ENCODE measurements at places on chromosomes 5 and 9.

DNA sequence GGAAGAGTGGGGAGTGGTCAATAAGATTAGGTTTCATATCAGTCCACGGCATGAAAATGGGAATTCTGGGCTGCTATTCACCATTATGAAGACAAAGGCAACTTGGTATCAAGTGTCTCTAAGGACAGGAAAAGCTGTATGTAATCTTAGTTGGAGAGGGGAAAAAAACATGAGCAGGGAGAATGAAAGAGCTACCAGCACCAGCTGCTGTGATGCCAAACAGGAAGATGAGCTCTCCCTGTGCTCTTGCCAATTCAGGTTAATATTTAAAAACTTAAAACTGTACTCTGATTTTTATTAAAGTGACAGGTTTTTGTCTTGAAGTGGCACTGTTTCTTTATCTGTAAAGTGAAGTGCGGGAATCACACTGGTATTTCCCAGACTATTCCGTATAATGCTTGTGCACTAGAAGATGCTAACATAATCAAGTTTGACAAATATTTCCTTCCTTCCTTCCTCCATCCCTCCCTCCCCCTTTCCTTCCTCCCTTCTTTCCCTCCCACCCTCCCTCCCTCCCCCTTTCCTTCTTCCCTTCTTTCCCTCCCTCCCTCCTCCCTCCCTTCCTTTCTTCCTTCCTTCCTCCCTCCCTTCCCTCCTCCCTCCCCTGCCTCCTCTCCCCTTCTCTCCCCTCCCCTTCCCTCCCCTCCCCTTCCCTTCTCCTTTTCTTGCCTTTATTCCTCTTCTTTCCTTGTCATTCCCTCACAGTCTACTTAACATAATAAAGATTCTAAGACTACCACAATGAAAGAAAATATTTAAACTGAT is 1383.0 kb upstream of the C9orf72 start:
- no peak for DNase-seq
- H3K27ac ChIP-seq, result no peak overlapping the region
- H3K4me3 ChIP-seq, result no peak overlapping the region
- H3K4me1 ChIP-seq, result no peaks in the 10 kb centered on the region

GRCh38 chr9:134314950-134315715 is 11.1 kb upstream of the RXRA start:
- no peaks in the 10 kb centered on the region for H3K27me3 ChIP-seq
- H3K4me1 ChIP-seq, result no peaks in the 10 kb centered on the region
- DNase-seq, result peak; percentile 69
- no peak overlapping the region for H3K27ac ChIP-seq
- no peaks in the 10 kb centered on the region for H3K36me3 ChIP-seq
- H3K4me3 ChIP-seq, result no peak overlapping the region

- no peak for DNase-seq
- no peaks in the 10 kb centered on the region for H3K4me1 ChIP-seq
- H3K4me3 ChIP-seq, result no peak overlapping the region
- H3K27ac ChIP-seq, result no peak overlapping the region
- no peaks in the 10 kb centered on the region for H3K27me3 ChIP-seq
These were observed 145.6 kb downstream of the CNTLN start for GRCh38 chr9:17280350-17281012.

GRCh38 chr5:64147849-64148441 is 17.7 kb upstream of the RNF180 start:
- no peak overlapping the region for H3K4me3 ChIP-seq
- DNase-seq, result peak; percentile 90
- no peaks in the 10 kb centered on the region for H3K36me3 ChIP-seq
- no peak overlapping the region for H3K27ac ChIP-seq
- peaks cover 1% of the 10 kb centered on the region for H3K4me1 ChIP-seq

GRCh38 chr5:154701181-154701580 is 54.0 kb upstream of the LARP1 start:
- DNase-seq, result no peak

DNA sequence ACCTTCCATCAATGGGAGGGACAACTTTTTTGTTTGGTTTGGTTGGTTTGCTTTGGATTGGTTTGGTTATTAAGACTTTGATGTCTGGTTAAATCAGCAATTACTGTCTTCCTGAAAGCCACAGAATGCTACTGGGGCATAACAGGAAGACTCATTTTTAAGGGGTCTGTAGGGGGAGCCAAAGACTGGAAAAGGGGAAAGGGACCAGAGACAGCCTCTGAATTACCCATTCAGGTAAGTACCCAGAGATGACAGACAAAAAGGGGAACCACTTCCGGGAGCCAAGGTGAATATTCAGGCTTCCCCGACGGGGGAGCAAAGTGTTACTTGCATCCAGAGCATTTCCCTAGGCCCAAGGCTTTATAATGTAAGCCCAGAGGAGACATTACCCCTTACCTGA is 4.6 kb upstream of the FEM1C start:
- no peak overlapping the region for H3K27ac ChIP-seq
- H3K4me3 ChIP-seq, result no peak overlapping the region
- no peak for DNase-seq
- H3K4me1 ChIP-seq, result no peaks in the 10 kb centered on the region
- no peaks in the 10 kb centered on the region for H3K36me3 ChIP-seq
- H3K27me3 ChIP-seq, result no peaks in the 10 kb centered on the region

- no peak overlapping the region for H3K27ac ChIP-seq
- H3K4me3 ChIP-seq, result no peak overlapping the region
- no peaks in the 10 kb centered on the region for H3K36me3 ChIP-seq
- DNase-seq, result no peak
- no peaks in the 10 kb centered on the region for H3K4me1 ChIP-seq
These were observed 166.4 kb downstream of the CDH6 start for GRCh38 chr5:31359839-31360238.

DNA sequence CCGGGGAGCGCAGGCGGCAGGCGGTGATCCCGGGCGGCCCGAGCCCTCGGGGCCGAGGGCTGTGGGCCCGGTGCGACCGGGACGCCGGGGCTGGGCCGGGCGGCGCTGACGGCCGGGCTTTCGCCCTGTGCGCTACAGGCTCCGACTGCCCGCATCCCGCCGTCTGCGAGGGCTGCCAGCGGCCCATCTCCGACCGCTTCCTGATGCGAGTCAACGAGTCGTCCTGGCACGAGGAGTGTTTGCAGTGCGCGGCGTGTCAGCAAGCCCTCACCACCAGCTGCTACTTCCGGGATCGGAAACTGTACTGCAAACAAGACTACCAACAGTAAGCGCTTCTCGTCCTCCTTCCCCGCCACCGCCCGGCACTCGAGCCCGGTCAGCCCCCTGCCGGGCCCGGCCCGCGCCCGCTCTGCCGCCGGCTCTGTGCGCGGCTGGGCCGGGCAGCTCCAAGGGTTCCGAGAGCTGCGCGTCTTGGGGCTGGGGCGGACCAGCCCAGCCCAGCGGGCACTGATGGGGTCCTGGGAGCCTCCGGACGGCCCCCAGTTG is 1.6 kb downstream of the LMX1B start:
- no peaks in the 10 kb centered on the region for H3K4me1 ChIP-seq
- H3K27ac ChIP-seq, result no peak overlapping the region
- H3K27me3 ChIP-seq, result no peaks in the 10 kb centered on the region
- H3K36me3 ChIP-seq, result no peaks in the 10 kb centered on the region
- no peak for DNase-seq
- H3K4me3 ChIP-seq, result no peak overlapping the region

GRCh38 chr5:7662289-7662688 is 188.6 kb downstream of the CFAP90 start:
- H3K36me3 ChIP-seq, result no peaks in the 10 kb centered on the region
- no peak overlapping the region for H3K4me3 ChIP-seq
- no peak for DNase-seq
- no peaks in the 10 kb centered on the region for H3K4me1 ChIP-seq

DNA sequence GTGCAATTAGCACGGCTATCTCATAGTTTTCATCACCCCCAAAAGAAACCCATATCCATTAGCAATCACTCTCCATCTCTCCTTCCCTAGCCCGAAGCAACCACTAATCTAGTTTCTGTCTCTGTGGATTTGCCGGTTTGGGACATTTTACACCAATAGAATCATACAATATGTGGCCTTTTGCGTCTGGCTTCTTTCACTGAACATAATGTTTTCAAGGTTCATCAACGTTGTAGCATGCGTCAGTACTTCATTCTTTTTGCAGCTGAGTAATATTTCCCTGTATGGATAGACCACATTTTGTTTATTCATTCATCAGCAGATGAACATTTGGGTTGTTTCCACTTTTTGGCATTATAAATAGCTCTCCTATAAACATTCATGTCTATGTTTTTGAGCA is 75.4 kb upstream of the TBC1D2 start:
- H3K4me1 ChIP-seq, result no peaks in the 10 kb centered on the region
- no peak overlapping the region for H3K4me3 ChIP-seq
- H3K27me3 ChIP-seq, result peaks cover 2% of the 10 kb centered on the region
- DNase-seq, result no peak

DNA sequence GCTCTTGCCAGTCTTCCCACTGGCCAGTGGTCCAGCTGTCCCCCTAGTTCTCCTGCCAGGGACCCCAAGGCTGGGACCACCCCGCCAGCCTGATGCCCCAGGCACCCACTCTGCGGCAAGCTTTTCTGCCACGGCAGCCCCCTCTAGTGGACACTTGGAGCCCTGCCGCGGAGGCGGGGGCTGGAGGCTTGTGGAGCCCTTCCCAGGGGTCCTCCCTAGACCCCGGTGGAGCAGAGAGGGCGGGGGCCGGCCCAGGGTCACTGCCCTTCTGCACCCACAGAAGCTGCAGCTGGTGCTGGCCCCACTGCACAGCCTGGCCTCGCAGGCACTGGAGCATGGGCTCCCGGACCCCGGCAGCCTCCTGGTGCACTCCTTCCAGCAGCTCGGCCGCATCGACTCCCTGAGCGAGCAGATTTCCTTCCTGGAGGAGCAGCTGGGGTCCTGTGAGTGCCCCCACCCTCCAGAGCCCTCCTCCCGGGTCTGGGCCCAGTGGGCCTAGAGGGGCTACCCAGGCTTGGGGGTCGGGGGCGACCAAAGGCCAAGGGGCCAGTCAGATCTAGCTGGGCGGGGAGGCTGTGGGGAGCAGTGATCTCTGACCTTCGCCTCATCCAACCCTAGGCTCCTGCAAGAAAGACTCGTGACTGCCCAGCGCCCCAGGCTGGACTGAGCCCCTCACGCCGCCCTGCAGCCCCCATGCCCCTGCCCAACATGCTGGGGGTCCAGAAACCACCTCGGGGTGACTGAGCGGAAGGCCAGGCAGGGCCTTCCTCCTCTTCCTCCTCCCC is 9.1 kb downstream of the EGFL7 start:
- H3K27ac ChIP-seq, result no peak overlapping the region
- H3K4me1 ChIP-seq, result no peaks in the 10 kb centered on the region
- no peaks in the 10 kb centered on the region for H3K27me3 ChIP-seq
- no peak for DNase-seq
- no peak overlapping the region for H3K4me3 ChIP-seq

GRCh38 chr5:55427157-55427556 is 107.6 kb downstream of the PLPP1 start:
- H3K4me3 ChIP-seq, result no peak overlapping the region
- no peaks in the 10 kb centered on the region for H3K27me3 ChIP-seq
- H3K36me3 ChIP-seq, result peaks cover 7% of the 10 kb centered on the region
- H3K4me1 ChIP-seq, result peaks cover 5% of the 10 kb centered on the region
- no peak overlapping the region for H3K27ac ChIP-seq
